ENCODE measurements at places on chromosomes 12 and 14.

DNA sequence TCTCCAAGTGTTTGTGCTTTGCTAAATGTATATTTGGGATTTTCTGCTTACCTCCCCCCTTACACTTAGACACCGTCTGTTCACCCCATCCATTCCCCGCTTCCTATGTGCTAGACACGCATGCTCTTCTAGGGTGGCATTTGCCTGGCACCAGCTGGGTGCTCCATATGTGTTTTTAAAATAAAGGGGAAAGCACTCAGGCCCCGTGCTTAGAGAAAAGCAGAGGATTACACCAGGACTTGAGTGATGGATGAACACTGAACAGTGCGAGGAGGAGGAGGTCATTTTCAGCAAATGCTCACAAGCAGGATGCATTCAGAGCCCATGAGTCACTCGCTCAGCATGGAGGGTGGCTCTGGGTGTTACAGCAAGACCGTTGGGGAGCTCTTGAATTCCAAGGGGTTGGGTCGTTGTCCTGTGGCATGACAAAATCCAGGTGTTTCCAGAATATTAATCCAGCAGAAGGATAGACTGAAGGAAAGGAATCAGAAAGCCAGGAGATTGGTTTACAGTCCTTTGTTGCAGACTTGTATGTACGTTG lies 2.9 kb upstream of the BDKRB1 start:
- no peak for DNase-seq

DNA sequence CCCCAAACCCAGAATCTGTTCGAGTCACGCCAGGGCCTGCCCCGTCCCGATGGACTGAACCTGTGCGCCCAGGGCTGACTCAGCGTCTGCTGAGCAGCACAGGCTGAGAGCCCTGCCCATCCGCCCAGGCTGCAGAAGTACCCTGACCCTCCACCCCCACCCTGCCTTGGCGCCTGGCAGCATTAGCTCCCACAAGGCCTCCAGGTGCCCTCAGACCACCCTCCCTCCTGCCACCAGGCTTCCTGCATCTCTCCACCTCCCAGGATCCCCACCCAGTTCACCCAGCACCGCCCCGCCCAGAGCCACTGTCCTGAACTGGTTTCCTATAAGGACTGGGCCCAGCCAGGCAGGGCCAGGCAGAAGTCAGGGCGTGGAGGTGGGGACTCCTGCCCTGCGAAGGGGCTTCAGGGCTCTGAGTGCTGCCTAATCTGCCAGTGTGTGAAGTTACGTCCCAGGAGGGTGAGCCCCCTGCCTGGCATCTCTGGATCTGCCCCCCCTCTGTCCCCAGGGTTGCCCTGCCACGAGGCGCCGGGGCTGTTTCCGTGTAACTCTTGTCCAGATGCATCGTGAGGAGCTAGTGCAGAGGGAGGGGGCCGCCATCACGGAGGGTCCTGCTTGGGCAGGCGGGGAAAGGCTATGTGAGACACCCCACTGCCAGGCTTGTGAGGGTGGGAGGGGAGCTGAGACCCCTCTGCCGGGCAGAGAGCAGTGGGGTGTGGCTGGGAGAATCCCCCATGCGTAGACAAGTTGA lies 9.1 kb downstream of the ADSS1 start:
- DNase-seq = no peak

DNA sequence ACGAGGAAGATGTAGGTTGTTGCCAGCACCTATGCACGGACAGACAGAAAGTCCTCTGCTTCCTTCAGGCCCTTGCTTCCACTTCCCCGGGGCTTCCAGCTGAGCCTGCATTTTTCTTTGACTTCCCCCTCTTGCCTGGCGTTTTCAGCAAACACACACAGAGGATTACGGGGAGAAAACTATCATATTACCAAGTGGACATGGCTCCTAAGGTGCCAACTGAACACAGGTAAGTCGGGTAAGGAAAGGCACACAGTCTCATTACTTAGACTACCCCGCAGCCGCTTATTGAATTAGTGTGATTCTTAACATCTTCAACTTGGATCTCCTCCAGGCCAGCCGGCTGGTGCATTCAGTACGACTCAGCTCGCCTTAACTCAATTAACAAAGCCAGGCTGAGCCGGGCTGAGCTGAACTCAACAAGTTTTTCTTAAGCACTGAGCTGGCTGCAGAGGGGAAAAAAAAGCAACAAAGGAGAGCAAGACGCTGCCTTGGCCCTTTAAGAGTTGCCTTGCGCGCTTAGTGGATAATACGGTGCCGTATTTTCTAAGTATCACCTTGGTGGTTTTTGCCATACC lies 19.2 kb upstream of the MAP1LC3B2 start:
- DNase-seq = no peak

DNA sequence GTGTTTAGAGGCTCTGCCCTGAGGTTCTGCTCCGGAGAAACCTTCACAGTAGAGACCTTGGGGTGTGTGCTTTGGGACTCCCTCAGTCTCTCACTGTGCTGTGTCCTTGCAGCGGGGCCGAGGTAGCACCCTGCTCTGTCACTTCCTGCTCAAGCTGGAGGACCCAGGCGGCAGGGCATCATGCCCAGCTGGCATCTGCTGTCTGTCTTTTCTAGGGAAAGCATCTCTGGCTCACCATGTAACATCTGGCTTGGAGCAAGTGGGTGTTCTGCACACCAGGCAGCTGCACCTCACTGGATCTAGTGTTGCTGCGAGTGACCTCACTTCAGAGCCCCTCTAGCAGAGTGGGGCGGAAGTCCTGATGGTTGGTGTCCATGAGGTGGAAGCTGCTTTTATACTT lies 124.5 kb downstream of the ESRRB start:
- no peak for DNase-seq

Data from stimulated activated CD4-positive, alpha-beta T cell treated with anti-CD3 and anti-CD28 coated beads, Interleukin-12 subunit alpha, Interleukin-12 subunit beta, amount 100 ng/mL, for 24 hours (primary cell).